Naive B cell (primary cell): ENCODE measurements at places on chromosomes 16 and 17. TPM values are rescaled to one million over a fixed set of nuclear protein-coding genes. Genes with fewer than 3 reads are reported as not detected.

The ATP2A1 gene
- not detected for polyA plus RNA-seq

- no peaks in the 10 kb centered on the region for H3K36me3 ChIP-seq
- H3K27me3 ChIP-seq = peaks cover 40% of the 10 kb centered on the region
- H3K4me1 ChIP-seq = peaks cover 29% of the 10 kb centered on the region
- DNase-seq = no peak
- H3K4me3 ChIP-seq = no peak overlapping the region
- H3K27ac ChIP-seq = no peak overlapping the region
Observed at GRCh38 chr17:39742856-39743436, 5.2 kb downstream of the GRB7 start.

DNA sequence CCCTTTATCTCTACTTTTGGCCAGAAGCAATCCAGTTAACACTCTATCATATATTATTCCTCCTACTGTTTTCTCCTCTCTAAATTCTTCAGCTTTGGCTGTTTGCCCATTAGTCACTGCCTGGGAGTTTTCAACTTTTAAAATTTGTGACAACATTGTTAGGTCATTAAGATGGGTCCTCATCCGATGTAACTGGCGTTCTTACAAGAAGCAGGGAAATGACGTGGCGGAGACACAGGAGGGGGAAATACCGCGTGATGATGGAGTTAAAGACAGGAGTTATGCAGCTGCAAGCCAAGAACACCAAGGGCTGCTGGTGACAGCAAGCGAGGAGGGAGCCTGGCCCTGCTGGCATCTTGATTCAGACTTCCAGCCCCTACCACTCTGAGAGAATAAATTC lies 34.8 kb upstream of the CPHXL start:
- no peak for DNase-seq
- no peaks in the 10 kb centered on the region for H3K36me3 ChIP-seq
- peaks cover 26% of the 10 kb centered on the region for H3K4me1 ChIP-seq
- H3K4me3 ChIP-seq = no peak overlapping the region
- peaks cover 6% of the 10 kb centered on the region for H3K27me3 ChIP-seq

GRCh38 chr17:28967221-28968135 lies 16.2 kb upstream of the PHF12 start:
- H3K36me3 ChIP-seq = no peaks in the 10 kb centered on the region
- peak overlapping the region; percentile 95 for H3K27ac ChIP-seq
- no peak overlapping the region for H3K4me3 ChIP-seq
- peak; percentile 15 for DNase-seq
- peaks cover 16% of the 10 kb centered on the region for H3K27me3 ChIP-seq

DNA sequence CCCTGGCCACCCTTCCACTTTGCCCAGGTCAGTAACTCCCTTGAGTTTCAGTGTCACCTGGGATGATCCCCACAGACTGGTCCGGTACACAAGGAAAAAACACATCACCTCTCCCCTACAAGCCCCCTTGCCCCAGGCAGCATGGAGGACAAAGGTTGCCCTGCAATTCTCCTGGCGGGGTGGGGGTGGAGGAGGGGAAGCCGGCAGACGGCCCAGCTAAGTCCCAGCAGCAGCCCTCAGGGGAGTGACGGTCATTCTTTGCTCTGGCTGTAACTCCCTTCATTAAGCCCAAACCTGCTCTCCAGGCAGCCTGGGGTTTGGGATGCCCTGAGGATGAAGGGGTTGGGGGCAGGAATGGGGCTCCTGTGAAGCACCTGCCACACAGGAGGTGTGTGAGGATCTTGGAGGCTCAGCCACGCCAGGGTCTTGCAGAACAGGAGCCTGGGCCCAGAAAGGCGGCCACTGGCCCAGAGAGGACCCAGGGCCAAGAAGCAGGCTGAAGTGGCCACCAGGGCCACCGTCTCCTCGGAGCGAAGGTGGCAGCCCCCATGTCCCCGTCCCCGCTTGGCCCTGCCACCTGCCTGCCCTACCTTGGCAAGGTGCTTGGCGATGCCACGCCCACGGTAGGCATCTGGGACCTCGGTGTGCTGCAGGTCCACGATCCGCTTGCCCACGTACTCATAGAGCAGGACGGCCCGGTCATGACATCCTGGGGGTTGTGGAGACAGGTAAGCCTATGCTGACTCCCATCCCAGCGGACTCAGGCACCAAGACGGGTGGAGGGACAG lies 9.5 kb downstream of the NATD1 start:
- H3K4me1 ChIP-seq = peaks cover 11% of the 10 kb centered on the region
- DNase-seq = no peak
- H3K27ac ChIP-seq = no peak overlapping the region
- H3K27me3 ChIP-seq = no peaks in the 10 kb centered on the region
- H3K4me3 ChIP-seq = no peak overlapping the region

The TBX2 gene
- not detected for polyA plus RNA-seq

The FAM20A gene
- not detected for polyA plus RNA-seq

The KRTAP4-1 gene
- polyA plus RNA-seq = not detected

The NT5M gene
- not detected for polyA plus RNA-seq

DNA sequence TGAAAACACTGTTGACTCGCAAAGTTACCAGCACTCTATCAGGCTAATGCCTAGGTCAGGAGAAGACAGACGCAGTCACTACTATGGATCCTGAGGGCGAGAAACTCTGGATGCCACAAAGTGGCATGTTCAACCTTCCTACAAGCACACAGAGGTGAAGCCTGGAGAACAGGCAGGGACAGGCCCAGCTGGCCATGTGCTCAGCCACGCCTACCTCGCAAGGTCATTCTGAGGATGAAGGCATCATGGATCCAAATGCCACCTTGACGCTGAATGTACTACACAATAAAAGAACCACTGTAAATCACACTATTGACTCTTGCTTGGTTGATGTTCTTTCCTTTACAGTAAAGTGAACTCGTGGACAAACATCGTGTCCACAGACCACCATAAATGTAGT lies 85.8 kb downstream of the ANKRD11 start:
- H3K27ac ChIP-seq = peak overlapping the region; percentile 53
- no peaks in the 10 kb centered on the region for H3K27me3 ChIP-seq
- no peak for DNase-seq
- peaks cover 87% of the 10 kb centered on the region for H3K4me1 ChIP-seq

DNA sequence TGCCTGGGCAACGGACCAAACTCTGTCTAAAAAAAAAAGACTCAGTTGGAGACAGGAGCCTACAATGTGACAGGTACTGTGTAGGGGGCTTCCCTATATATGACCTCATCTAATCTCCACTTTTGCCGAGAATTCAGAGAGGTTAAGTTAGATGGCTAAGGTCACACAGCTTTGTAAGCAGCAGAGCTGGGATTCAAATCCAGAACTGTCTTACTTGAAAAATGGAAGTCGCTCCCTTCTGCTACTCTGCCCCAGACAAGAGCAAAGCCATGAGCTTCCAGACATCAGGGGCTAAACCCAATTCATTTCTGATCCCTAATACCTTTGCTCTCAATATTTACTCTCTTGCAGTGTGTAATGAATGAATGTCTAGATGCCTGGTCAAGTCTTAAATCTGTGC lies 41.5 kb upstream of the ABCC12 start:
- peak overlapping the region; percentile 24 for H3K27ac ChIP-seq
- no peaks in the 10 kb centered on the region for H3K4me1 ChIP-seq
- no peak overlapping the region for H3K4me3 ChIP-seq
- no peak for DNase-seq

The FAM171A2 gene
- polyA plus RNA-seq = not detected

The STX4 gene
- 37.1 TPM for polyA plus RNA-seq

DNA sequence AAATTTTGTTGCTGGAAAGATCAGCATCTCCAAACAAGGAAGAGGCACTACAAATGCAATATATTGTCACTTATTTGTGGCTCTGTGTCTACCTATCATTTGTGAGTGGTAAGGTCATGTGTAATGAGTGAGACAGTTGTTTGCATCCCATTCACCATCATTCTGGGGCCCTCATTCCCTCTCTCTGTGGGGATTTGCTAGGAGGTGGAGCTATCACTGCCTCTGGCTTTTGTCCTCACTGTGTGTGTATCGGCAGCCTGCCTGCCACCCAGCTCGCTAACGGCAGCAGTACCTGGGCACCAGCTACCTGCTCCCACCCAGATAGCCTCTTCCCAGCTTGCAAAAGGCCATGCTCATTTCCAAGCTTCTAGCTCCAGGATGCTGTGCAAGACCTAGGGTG lies 379.2 kb upstream of the ZFHX3 start:
- H3K4me1 ChIP-seq = no peaks in the 10 kb centered on the region
- H3K36me3 ChIP-seq = no peaks in the 10 kb centered on the region
- no peak for DNase-seq
- no peaks in the 10 kb centered on the region for H3K27me3 ChIP-seq
- H3K4me3 ChIP-seq = no peak overlapping the region

- no peak for DNase-seq
- no peaks in the 10 kb centered on the region for H3K36me3 ChIP-seq
- no peak overlapping the region for H3K4me3 ChIP-seq
- no peak overlapping the region for H3K27ac ChIP-seq
Observed at GRCh38 chr17:16293931-16294330, 59.3 kb downstream of the CENPV start.

- H3K36me3 ChIP-seq = peaks cover 7% of the 10 kb centered on the region
- H3K4me1 ChIP-seq = peaks cover 28% of the 10 kb centered on the region
- H3K27ac ChIP-seq = no peak overlapping the region
- DNase-seq = no peak
- H3K4me3 ChIP-seq = no peak overlapping the region
- no peaks in the 10 kb centered on the region for H3K27me3 ChIP-seq
Observed at GRCh38 chr17:81676906-81677305, 6.7 kb downstream of the ARL16 start.

The YBX2 gene
- not detected for polyA plus RNA-seq

- peaks cover 8% of the 10 kb centered on the region for H3K36me3 ChIP-seq
- peaks cover 23% of the 10 kb centered on the region for H3K4me1 ChIP-seq
- DNase-seq = no peak
- H3K27me3 ChIP-seq = no peaks in the 10 kb centered on the region
- peak overlapping the region; percentile 98 for H3K4me3 ChIP-seq
Observed at GRCh38 chr17:2335726-2336214, 487 bp downstream of the TSR1 start.

DNA sequence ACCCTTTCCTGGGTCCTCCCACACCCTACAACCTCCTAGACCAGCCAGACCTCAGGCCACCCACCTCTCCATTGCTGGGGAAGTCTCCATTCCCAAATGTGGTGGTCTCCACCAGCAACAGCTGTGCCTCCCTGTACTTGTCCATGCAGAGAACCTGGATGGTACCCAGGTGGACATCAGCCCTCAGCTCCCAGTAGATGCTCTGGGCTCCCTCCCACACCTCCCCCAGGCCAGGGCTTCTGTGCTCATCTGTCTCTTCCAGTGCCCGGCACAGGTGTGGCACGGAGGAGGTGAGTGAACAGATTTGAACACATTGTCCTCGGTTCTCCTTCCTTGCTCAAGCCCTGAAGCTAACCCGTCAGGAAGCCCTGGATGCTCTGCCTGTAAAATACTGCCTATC lies 34.6 kb downstream of the LGALS9 start:
- H3K4me1 ChIP-seq = no peaks in the 10 kb centered on the region
- no peak overlapping the region for H3K4me3 ChIP-seq
- H3K36me3 ChIP-seq = no peaks in the 10 kb centered on the region
- no peak for DNase-seq
- no peaks in the 10 kb centered on the region for H3K27me3 ChIP-seq

GRCh38 chr16:85391769-85392583 lies 221.1 kb upstream of the GSE1 start:
- no peak overlapping the region for H3K27ac ChIP-seq
- H3K27me3 ChIP-seq = peaks cover 43% of the 10 kb centered on the region

DNA sequence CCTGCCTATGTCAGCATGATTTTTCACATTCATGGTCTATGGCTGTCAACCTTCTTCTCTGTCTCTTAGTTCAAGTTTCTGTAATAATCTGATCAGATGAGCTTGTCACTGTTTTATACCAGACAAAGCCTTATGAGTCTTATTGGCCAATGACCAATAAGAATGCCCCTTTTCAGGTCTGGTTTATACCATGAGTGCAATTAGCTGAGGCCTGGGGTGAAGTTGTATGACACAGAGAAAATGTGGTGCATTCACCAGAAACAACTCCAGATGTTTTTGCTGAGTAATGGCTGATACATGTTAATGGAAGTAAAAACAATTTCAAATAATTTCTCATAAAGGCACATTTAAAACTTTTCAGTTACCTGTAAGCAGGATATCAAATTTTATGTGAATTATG lies 218.6 kb upstream of the CDH8 start:
- no peak for DNase-seq
- no peak overlapping the region for H3K4me3 ChIP-seq
- H3K27ac ChIP-seq = no peak overlapping the region
- H3K27me3 ChIP-seq = no peaks in the 10 kb centered on the region
- no peaks in the 10 kb centered on the region for H3K4me1 ChIP-seq

- H3K4me3 ChIP-seq = no peak overlapping the region
- peaks cover under 1% of the 10 kb centered on the region for H3K4me1 ChIP-seq
- DNase-seq = no peak
- no peaks in the 10 kb centered on the region for H3K36me3 ChIP-seq
- no peak overlapping the region for H3K27ac ChIP-seq
Observed at GRCh38 chr17:28343491-28343932, 8.0 kb downstream of the TNFAIP1 start.

The UMOD gene
- polyA plus RNA-seq = not detected

DNA sequence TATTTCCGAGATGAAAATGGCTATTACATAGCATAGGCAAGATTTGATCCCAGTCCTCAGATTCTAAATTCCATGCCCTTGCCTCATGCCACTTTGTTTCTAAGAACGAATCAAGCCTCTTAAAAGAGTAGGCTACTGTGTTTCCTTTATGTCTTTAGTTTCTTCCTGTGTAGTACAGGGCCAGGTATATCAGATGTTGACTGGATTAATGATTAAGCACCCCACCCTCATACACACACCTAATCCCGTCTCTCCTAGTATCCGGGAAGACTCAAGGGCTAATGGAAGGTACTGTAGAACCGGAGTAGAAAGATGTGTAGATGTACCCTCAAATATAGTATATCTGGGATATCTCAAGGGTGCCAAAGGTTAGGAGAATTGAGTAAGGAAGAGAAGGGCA lies 6.7 kb downstream of the TOM1L1 start:
- no peak overlapping the region for H3K27ac ChIP-seq
- no peak for DNase-seq
- no peaks in the 10 kb centered on the region for H3K36me3 ChIP-seq
- no peak overlapping the region for H3K4me3 ChIP-seq
- H3K4me1 ChIP-seq = no peaks in the 10 kb centered on the region

DNA sequence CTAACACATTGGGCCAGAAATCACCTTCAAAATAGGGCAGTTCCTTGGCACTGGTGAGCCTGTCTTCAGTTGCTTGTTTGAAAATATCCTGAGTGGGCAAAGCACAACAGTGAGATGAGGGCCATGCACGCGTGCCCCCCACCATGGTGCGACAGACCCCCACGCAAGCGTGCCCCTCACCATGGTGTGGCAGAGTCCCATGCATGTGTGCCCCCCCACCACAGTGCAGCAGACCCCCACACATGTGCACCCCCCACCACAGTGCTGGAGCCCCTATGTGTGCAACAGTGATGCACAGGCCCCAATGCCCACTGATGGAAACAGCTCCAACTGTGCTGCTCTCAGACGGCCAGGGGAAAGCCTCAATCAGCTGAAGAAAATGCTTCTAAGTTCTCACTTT lies 18.8 kb upstream of the TRAP1 start:
- no peak overlapping the region for H3K27ac ChIP-seq
- H3K4me1 ChIP-seq = peaks cover 3% of the 10 kb centered on the region
- DNase-seq = no peak
- no peak overlapping the region for H3K4me3 ChIP-seq

GRCh38 chr16:47753659-47754058 lies 292.5 kb downstream of the PHKB start:
- H3K36me3 ChIP-seq = no peaks in the 10 kb centered on the region
- H3K27ac ChIP-seq = no peak overlapping the region
- no peak for DNase-seq
- no peaks in the 10 kb centered on the region for H3K4me1 ChIP-seq
- H3K27me3 ChIP-seq = peaks cover 12% of the 10 kb centered on the region
- no peak overlapping the region for H3K4me3 ChIP-seq
